Stimulated activated CD4-positive, alpha-beta T cell treated with anti-CD3 and anti-CD28 coated beads, Interleukin-4, amount 100 ng/mL, for 4 hours (primary cell): ENCODE measurements at places on chromosomes 11 and 22.

DNA sequence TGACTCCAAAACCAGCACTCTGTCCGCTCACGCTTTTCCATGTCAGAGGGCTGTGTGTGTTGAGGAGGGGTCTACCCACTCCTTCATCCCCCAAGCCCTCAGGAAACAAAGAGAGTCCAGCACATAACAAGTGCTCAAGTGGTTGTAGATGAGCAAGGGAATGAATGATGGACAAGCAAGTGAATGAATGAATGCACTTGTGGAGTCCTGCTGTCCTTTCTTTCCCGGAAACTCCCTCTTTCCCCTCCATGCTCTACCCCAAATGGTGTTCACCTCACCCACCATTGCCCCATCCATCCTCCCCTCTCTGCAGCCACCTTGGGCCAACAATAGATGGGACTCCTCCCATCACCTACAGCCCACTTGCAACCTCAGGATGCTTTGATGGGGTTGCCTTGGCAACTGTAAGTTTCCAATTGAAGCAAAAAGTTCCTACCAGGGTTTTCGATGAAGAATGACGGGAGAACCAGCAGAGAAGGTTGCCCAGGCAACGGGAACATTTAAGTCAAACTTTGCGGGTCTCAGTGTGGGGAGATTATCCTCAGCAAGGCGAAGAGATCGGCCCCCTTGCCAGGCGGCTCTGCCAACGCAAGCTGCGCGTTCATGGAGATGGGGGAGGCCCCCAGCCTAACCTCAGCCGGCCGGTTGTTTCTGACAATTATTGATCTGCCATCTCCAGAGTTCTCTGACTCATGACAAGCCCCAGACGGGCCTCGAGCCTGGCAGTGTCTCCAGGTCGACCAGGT lies 51.1 kb downstream of the MCM5 start:
- no peak for DNase-seq

GRCh38 chr11:46916286-46917108 lies 1.9 kb downstream of the LRP4 start:
- no peak for DNase-seq

DNA sequence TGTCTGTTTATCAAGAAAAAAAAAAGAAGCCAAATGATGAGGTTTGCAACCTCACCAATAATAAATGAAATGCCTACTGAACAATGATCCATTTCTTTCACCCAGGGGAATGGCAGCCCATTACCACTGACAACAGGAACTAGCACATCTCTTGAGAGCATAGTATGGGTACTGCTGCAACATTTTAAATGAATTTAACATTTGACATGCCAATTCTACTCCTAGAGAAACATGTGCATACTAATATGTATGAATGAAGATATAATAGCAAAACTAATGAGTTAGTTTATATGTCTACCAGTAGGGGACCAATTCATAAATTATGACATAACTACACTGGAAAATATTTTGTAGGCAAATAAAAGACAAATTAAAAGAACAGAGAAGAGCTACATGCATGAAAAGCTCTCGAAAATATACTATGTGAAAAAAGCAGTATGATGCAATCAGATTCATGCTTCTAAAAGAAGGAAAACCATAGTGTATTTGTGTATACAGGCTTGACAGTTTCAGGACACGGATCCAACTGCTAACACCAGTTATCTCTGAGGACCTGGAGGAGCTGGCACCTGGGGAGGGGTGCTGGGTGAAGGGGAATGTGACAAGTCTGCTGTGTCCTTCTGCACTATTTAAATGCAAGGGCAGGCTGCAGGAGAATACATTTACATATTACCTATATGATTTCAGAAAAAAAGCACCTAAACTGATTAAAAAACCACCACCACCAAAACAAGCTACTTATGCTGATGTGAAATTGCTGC lies 6.9 kb downstream of the SMCO4 start:
- no peak for DNase-seq

- no peak for DNase-seq
These were observed 41.2 kb downstream of the SYT9 start for GRCh38 chr11:7292922-7293321.

DNA sequence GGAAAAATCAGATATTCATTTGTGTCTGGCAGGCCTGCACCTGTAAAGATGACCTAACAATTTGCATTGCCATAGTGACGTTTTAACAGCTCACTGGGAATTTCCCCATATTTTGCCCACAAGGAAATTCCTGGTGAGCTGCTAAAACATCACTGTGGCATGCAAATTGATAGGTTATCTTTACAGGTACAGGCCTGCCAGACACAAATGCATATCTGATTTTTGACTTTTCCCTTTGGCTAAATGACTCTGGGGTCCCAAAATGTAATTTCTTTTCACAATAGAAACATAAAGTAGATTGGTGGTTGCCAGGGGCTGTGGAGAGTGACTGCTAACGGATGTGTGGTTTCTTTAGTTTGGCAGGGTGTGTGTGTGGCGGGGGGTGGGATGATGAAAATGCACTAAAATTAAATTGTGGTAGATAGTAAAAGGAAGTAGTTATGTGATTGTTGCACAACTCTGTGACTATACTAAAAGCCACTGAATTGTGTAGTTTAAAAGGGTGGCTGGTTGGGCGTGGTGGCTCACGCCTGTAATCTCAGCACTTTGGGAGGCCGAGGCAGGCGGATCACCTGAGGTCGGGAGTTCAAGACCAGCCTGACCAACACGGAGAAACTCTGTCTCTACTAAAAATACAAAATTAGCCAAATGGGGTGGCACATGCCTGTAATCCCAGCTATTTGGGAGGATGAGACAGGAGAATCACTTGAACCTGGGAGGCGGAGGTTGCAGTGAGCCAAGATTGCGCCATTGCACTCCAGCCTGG lies 18.5 kb upstream of the FEZ1 start:
- DNase-seq = peak; percentile 46

GRCh38 chr11:57758174-57758573 lies 3.4 kb upstream of the CTNND1 start:
- no peak for DNase-seq

- no peak for DNase-seq
These were observed 18.9 kb upstream of the WNT11 start for GRCh38 chr11:76225122-76225611.

DNA sequence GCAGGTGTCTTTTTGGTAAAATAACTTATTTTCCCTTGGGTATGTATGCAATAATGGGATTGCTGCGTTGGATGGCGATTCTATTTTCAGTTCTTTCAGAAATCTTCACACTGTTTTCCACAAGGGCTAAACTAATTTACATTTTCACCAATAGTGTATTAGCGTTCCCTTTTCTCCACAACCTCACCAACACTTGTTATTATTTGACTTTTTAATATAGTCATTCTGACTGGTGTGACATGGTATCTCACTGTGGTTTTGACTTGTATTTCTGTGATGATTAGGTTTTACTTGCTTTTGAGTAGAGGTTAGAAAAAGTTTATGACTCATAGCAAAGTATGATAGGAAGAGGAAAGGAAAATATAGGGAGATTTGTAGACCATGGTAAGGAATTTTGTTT lies 92.3 kb downstream of the DLG2 start:
- DNase-seq = no peak

DNA sequence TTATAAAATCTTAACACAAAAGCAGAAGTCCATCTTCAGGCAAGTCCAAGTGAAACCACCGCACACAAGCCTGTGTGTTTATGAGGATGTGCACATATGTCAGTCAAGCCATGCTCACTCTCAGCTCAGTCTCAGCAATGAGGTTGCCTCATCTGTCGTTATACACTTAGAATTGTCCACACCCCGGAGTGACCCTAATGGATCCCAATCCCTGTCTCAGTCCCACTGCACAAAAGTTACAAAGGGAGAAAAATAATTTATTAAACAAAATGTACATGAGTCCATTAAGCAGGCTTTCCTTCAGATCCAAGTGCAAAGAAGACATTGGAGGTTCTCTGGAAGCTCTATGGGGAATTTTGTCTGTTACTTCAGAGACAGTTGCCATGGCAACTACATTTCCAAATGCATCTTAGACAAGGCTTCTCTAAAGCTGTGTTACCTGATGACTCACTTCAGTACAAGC lies 24.4 kb downstream of the OR8B12 start:
- no peak for DNase-seq

DNA sequence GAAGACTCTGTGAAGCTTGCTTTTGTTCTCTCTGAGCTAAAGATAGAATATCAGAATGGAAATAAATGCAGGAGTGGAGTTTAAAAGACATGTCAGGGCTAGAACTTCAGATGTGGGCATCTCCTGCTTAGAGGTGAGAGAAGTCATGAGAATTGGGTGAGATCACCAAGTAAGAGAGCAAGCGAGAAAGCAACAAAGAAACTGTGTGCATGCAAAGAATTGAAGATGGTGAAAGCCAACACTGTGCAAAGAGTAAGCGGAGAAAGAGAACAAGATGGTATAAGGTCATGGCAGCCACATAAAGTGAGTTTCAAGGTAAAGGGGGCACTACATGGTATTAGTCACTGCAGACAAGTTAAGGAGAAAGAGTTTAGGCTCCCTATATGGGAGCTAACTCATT lies 57.3 kb upstream of the SCUBE2 start:
- DNase-seq = no peak

DNA sequence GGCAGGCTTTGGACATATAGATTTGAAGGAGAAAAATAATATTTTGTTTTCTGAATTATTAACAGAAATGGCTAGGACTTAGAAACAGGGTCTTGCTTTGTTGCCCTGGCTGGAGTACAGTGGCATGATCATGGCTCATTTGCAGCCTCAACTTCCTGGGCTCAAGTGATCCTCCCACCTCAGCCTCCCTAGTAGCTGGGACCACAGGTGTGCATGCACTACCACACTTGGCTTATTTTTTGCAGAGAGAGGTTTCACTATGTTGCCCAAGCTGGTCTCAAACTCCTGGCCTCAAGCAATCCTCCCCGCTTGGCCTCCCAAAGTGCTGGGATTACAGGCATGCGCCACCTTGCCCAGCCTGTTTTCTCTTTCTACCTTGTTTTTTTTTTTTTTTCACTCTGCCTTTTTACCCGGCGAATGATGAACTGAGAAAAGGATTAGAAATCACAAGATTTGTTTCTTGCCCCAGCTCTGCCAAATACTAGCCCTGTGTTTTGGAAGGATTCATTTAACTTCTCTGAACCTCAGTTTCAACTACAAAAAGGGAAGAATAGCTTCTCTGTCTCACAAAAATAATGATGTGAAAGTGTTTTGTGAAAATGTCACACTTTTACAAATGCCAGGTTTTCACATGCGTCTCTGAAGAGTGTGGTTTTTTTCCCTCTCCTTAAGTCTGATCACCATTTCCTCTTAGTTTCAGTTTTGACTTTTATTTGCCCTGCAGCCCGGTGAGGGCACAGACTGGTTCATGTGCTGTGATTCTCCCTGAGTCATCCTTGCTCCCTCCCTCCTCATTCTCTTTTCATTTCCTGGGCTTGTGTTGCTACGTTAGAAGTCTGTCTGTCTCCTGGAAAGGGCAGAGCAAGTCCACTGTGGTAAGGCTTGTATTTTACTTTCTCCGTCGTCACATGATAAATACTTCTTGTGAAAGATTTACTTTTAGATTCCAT lies 67.7 kb downstream of the BCL2L13 start:
- DNase-seq = peak; percentile 51

DNA sequence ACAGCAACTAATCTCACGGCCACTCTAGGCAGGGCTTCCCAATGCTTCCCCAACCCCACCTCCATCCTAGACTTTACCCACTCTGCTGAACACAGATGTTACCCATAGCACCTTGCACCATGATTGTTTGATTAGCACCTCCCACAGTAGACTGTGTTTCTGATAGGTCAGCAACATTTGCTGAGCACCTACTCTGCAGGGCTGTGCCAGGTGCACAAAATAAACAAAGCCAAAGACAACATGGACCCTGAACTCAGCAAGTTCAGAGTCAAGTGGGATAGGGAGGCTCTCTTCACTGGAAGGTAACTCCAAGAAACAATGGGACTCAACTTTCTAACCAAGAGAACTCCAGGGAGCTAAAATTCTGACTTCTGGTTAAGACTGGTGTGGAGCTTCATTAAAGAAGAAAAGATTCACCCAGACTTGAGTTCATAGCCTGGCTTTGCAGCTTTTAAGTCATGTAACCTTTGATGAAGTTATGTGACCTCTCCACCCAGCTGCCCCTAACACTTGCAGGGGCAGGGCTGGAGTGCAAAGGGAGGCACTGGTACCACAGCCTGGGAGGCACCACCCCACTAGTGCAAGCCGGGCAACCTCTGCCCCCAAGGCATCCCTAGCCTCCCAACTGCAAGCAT lies 6.7 kb upstream of the RTN4RL2 start:
- no peak for DNase-seq

DNA sequence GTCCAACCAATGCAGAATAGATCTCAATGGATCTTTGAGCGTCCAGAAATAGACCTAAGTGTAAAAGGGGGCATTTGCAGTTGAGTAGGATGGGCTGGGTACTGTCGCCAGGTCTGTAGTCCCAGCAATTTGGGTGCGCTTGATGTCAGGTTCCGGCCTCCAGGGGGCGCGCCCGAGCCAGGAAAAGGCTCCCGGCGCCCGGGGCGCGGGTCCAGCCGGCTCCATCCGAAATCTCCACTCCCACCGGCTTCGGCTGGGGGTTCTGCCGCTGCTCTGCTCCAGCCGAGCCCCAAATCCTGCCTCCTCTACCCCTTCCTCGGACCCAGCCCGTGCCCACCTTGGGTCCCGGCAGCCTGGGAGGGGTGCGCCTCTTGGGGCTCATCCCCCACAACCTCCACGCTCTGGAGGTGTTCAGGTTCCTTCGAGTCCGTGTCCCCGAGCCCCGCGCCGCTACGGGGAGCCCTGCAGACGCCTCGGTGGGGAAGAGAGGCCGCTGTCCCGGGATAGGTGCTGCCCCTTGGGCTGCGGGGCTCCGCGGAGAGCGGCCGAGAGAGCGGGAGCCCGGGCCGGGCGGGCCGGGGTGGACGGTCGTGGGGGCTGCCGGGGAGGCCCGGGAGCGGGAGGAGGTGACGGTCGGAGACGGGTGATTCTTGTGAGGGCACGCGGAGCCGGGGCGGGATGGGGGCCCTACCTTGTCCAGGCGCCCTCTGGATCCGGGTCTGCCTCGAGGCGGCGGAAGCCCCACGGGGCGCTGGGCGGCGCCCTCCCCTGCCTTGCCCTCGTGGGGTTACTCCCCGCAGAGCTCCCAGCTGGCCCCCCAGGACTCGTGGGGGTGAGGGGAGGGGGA lies 13.0 kb upstream of the CYB5R3 start:
- peak; percentile 63 for DNase-seq

- no peak for DNase-seq
These were observed 31.1 kb downstream of the ZC3H7B start for GRCh38 chr22:41332217-41332939.

GRCh38 chr11:41267451-41267850 lies 192.0 kb downstream of the LRRC4C start:
- no peak for DNase-seq

- DNase-seq = no peak
These were observed 14.8 kb downstream of the PIWIL4 start for GRCh38 chr11:94581926-94582325.
